Stimulated activated CD4-positive, alpha-beta T cell treated with anti-CD3 and anti-CD28 coated beads, Interleukin-15, amount 100 ng/mL, for 1 hour (primary cell): ENCODE measurements at places on chromosomes 3 and 15.

DNA sequence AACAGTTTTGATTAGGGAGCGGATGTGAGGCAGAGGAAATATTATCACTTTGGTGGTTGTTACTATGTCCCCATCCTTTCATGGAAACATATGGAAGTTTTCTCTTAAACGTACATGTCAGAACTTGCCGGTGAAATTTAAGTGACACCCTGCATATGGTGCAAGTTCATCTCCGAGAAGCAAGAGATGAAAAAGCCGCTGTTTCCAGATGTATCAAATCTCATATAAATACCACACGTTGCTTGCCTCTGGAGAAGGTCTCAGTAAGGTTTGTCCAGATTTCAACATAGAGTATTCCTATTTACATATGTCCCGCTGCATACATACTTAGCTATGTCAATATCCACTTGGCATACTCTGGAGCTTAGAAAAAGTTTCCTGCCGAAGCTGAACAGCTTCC lies 172.2 kb upstream of the ICE2 start:
- DNase-seq, result no peak

DNA sequence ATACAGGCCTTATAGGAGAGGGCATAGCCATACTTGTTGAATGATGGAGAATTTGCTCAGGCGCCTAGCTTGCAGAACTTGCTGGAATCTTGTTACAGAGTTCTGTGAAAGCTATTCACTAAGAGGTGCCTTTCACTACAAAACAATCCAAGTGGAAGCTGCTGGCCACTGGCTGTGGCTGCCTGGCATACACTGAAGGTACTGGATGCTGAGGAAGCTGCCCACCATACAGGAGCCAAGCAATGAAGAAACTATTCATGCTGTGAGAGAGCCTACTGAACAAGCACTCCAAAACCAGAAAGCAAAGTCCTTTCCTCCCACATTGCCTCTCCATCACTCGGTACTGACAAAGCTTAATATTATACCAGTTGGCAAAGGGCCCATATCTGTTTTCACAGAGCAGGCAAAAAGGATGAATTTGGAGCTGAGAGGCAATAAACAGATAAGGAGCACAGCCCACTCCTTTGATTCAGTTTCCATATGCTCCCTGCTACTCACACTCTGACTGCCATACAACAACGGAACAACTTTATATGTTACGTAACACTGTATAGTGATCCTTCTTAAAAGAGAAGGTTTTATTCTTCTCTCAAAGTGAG lies 192.6 kb upstream of the ALCAM start:
- DNase-seq, result no peak

GRCh38 chr15:62975515-62975914 lies 67.0 kb upstream of the TPM1 start:
- DNase-seq, result no peak

- no peak for DNase-seq
Observed at GRCh38 chr3:154955907-154956533, 124.1 kb upstream of the MME start.

- DNase-seq, result no peak
Observed at GRCh38 chr15:39144613-39145499, 436.0 kb upstream of the THBS1 start.

DNA sequence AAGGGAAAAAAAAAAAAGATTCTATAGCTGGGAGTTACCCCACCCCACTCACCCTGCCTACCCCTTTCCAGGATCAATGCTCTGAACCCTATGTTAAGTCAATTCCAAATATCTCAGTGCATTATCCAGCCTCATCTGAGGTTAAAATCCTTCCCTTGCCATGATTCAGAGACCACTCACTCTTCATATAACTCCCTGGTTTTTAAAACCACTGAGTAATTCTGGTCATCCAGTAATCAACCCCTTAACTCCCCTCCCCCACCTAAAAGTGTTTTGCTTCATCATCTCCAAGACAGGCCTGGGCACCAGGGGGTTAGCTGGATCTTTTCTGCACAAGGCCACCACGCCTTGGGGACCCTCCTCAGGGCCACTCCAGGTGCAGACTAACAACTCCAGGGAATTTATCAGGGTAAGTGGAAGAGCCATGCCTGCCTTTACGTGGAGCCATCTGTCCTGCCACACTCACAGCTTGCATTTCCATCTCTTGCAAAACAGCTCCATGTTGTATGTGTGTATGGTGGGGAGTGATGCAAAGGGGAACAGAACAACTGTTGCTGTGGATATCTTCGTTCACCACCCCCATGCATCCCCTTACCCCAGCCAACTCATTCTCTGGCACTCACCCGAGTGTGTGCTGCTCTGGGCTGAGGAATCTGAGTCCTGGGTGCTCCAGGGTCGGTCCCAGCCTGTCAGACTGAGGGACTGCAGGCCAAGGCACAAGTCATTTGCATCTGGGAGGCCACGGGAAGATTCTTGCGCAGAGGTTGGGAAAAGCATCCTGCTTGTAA lies 30.7 kb upstream of the RPS17 start:
- no peak for DNase-seq

DNA sequence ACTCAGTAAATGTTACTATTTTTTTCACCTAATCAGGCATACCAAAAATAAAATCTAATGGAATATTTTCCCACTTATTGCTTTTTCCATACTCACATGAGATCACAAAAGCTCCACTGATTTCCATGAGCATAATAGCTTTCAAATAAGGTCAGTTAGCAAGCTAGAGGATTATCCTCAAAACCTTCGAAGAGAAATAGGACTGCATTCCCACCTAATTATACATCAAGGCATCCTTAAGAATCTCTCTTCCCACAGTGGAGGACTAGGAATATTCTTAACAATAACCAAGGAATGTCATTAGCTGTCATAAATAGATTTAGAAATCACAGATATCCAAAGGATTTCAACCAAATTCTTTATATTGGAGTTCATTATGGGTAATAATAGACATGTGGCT lies 127.9 kb upstream of the STT3B start:
- DNase-seq, result no peak

DNA sequence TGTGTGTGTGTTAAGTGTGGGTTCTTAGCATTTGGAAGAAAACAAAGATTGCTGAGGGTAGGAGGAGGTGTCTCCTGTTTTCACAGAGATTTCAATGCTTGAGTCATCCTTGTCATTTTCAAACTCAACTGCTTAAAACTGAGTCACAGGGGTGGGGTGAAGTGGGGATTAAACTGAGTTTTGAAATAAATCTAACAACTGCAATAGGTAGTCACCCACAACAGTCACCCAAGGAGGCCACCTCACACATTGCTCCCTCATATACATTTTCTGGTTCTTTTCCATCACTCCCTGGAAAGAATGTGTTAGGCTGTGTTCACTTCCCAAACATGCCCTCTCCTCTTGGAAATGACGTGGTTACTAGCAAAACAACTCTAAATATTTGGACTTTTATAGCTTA lies 187.7 kb upstream of the CMC1 start:
- DNase-seq, result no peak

DNA sequence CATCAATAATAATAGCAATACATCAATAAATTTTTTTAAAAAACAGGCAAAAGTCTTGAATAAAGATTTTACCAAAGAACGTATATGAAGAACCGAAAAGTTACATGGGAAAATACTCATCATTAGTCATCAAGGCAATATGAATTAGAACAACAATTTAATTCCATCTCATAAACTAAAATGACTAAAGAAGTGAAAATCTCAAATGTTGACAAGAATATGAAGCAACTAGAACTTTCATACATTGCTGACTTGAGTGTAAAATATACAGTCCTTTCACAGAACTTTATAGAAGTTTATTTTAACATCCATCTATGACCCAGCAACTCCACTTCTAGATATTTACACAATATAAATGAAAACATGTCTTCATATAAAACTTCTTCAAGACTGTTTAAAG lies 35.3 kb upstream of the ABHD10 start:
- no peak for DNase-seq

DNA sequence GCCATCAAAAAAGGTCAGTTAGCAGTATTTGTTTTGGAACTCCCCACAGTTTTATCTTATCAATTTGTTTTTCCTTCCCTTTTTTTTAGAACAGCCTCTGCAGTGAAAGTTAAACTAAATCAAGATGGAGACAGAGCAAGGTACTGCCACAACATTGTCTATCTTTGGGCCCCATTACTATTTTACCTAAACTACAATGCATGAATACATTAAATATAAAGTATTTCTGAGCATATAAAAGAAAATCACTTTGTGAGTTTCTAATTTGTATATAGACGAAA lies 139.5 kb downstream of the MEIS2 start:
- no peak for DNase-seq

- no peak for DNase-seq
Observed at GRCh38 chr3:183590442-183590841, 34.9 kb upstream of the KLHL6 start.

DNA sequence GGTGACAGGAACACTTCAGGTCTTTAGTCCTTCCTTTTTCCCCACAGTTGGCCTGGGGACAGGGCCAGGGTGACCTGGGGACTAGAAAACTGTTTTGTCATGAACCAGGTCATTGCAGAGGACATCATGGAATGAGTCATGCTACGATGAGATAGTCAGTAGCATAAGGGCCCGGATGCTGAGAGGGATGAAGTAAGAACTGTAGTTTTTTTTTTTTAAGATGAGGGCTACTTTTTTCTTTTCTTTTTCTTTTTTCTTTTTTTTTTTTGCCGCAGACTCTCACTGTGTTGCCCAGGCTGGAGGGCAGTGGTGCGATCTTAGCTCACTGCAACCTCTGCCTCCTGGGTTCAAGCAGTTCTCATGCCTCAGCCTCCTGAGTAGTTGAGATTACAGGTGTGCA lies 8.0 kb downstream of the MAP2K5 start:
- no peak for DNase-seq
